ENCODE measurements at places on chromosomes 2 and 18. TPM values are rescaled to one million over a fixed set of nuclear protein-coding genes. Genes with fewer than 3 reads are reported as not detected.

- no peak for ATAC-seq
Measured at GRCh38 chr2:127410871-127411652, 7.2 kb upstream of the PROC start.

- no peak for ATAC-seq
Measured at GRCh38 chr2:45083175-45083574, 73.9 kb upstream of the SIX2 start.

- ATAC-seq, result no peak
Measured at GRCh38 chr2:192413812-192414681, 219.3 kb upstream of the TMEFF2 start.

The IL18R1 gene
- 46.2 TPM for total RNA-seq

The TMEM163 gene
- 0.58 TPM for total RNA-seq

The ACTG2 gene
- total RNA-seq, result 1.6 TPM
